ENCODE measurements at places on chromosomes 7 and 10. TPM values are rescaled to one million over a fixed set of nuclear protein-coding genes. Genes with fewer than 3 reads are reported as not detected.

GRCh38 chr7:101816595-101817470 is 593 bp upstream of the CUX1 start:
- peaks cover 12% of the 10 kb centered on the region for H3K4me1 ChIP-seq
- H3K27me3 ChIP-seq = peaks cover 34% of the 10 kb centered on the region
- DNase-seq = peak; percentile 55
- no peaks in the 10 kb centered on the region for H3K36me3 ChIP-seq

DNA sequence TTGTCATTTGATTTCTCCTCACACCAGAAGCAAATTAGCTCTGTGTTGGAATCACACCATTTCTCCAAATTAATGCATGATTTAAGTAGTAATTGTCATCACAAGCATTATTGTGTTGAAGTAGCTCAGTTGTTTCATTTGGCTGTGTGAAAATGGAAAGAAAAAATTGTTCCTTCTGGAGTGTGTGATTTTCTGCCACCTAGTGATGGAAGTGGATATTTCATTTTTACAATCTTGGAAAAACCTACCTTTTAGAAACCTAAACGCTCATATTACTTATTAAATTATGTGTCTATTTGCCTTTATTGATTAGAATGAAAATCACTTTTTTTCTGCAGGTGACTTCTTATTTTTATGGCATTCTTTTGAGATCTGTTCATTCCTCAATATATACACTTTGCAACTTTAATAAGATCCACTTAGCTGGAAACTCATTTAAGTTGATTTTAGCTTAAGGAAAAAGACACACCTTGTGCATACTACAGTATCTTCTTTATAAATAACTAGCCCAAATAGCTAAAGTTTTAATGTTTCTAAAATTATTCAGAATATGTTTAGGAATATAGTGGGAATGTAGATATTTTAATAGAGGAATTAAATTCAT is 50.0 kb downstream of the SRI start:
- no peak for DNase-seq
- no peaks in the 10 kb centered on the region for H3K4me1 ChIP-seq
- H3K27me3 ChIP-seq = no peaks in the 10 kb centered on the region
- H3K36me3 ChIP-seq = no peaks in the 10 kb centered on the region

GRCh38 chr7:20578257-20578771 is 37.2 kb upstream of the ABCB5 start:
- DNase-seq = no peak
- no peak overlapping the region for H3K27ac ChIP-seq
- H3K27me3 ChIP-seq = no peaks in the 10 kb centered on the region
- H3K4me1 ChIP-seq = no peaks in the 10 kb centered on the region
- no peaks in the 10 kb centered on the region for H3K36me3 ChIP-seq
- no peak overlapping the region for H3K4me3 ChIP-seq

GRCh38 chr7:30328381-30328780 is 44.0 kb downstream of the ZNRF2 start:
- no peak overlapping the region for H3K27ac ChIP-seq
- no peaks in the 10 kb centered on the region for H3K27me3 ChIP-seq
- H3K4me3 ChIP-seq = no peak overlapping the region

- H3K4me1 ChIP-seq = peaks cover 7% of the 10 kb centered on the region
- no peak overlapping the region for H3K4me3 ChIP-seq
- H3K27ac ChIP-seq = no peak overlapping the region
- peaks cover 35% of the 10 kb centered on the region for H3K27me3 ChIP-seq
These were observed 175.3 kb downstream of the RAPGEF5 start for GRCh38 chr7:22181663-22182062.

- DNase-seq = no peak
- H3K36me3 ChIP-seq = no peaks in the 10 kb centered on the region
- H3K27me3 ChIP-seq = no peaks in the 10 kb centered on the region
- no peak overlapping the region for H3K4me3 ChIP-seq
- no peaks in the 10 kb centered on the region for H3K4me1 ChIP-seq
These were observed 60.0 kb downstream of the DGKB start for GRCh38 chr7:14842523-14842922.

DNA sequence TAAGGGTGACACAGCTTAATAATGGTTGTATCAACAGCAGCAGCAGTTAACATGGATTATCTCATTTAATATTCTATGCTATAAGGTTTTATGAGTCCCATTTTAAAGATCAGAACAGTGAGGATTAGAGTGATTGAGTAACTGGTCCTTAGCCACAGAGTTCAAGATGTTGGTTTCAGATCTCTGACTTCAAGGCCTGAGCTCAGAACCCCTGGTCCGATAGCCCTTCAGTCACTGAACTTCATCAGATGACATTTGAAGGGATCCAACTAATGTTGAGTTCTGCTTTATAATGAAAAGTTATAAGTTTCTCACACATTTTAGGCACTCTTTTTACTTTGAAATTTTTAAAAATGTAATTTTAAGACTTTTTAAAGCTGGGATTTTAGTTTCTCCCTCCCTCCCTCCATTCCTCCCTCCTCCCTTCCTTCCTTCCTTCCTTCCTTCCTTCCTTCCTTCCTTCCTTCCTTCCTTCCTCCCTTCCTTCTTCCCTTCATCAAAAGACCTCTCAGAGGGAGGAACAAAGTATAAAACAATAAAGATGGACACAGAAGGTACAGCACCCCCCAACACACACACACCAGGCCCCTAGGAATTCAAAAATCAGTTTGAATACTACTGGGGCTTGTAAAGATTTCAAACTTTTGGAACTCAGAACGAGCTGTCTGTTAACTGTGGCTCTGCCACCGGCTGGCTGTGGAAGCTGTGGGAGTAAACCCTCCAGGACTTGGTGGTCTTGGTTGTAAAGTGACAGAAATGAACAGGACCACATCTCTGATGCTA is 206.9 kb upstream of the AGK start:
- no peaks in the 10 kb centered on the region for H3K4me1 ChIP-seq
- no peak for DNase-seq
- H3K27me3 ChIP-seq = peaks cover 8% of the 10 kb centered on the region
- H3K36me3 ChIP-seq = no peaks in the 10 kb centered on the region

- no peak overlapping the region for H3K4me3 ChIP-seq
- H3K27me3 ChIP-seq = no peaks in the 10 kb centered on the region
- H3K36me3 ChIP-seq = peaks cover 67% of the 10 kb centered on the region
- DNase-seq = no peak
- no peak overlapping the region for H3K27ac ChIP-seq
- peaks cover 22% of the 10 kb centered on the region for H3K4me1 ChIP-seq
These were observed 56.7 kb downstream of the BTAF1 start for GRCh38 chr10:91980319-91980718.

- no peak overlapping the region for H3K4me3 ChIP-seq
- DNase-seq = no peak
- H3K27ac ChIP-seq = no peak overlapping the region
These were observed 10.5 kb downstream of the PLXDC2 start for GRCh38 chr10:19826712-19827111.

GRCh38 chr10:75632805-75633462 is 201.5 kb downstream of the LRMDA start:
- no peaks in the 10 kb centered on the region for H3K36me3 ChIP-seq
- H3K4me1 ChIP-seq = no peaks in the 10 kb centered on the region
- H3K27me3 ChIP-seq = peaks cover 9% of the 10 kb centered on the region
- no peak for DNase-seq

- H3K36me3 ChIP-seq = no peaks in the 10 kb centered on the region
- H3K27ac ChIP-seq = no peak overlapping the region
- DNase-seq = no peak
- no peak overlapping the region for H3K4me3 ChIP-seq
- H3K27me3 ChIP-seq = peaks cover 3% of the 10 kb centered on the region
- no peaks in the 10 kb centered on the region for H3K4me1 ChIP-seq
These were observed 220.4 kb downstream of the DOCK4 start for GRCh38 chr7:111985798-111986197.

DNA sequence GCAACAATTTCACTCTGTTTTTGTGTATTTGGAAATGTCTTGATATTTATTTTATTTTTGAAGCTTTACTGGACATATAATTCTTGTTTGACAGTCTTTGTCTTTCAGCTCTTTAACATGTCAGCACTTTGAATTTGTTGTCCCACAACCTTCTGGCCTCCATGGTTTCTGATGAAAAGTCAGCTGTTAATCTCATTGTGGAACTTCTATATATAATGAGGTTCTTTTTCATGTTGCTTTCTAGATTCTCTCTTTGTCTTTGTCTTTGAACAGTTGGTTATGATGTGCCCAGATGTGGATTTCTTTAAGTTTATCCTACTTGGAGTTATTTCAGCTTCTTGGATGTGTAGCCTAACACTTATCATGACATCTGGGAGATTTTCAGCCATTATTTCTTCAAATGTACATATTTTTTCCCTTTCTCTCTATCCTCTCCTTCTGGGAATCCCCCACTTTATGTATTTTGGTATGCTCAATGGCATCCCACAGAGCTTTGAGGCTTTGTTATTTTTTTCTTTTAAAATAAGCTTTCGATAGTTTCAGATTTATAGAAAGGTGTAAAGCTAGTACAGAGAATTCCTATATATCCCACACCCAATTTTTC is 9.5 kb upstream of the LMTK2 start:
- no peak overlapping the region for H3K27ac ChIP-seq
- H3K4me1 ChIP-seq = no peaks in the 10 kb centered on the region
- no peak for DNase-seq
- H3K27me3 ChIP-seq = peaks cover 25% of the 10 kb centered on the region

- DNase-seq = no peak
- H3K27ac ChIP-seq = no peak overlapping the region
- H3K36me3 ChIP-seq = no peaks in the 10 kb centered on the region
- no peaks in the 10 kb centered on the region for H3K27me3 ChIP-seq
These were observed 77.0 kb downstream of the SLC25A13 start for GRCh38 chr7:96244992-96245292.

DNA sequence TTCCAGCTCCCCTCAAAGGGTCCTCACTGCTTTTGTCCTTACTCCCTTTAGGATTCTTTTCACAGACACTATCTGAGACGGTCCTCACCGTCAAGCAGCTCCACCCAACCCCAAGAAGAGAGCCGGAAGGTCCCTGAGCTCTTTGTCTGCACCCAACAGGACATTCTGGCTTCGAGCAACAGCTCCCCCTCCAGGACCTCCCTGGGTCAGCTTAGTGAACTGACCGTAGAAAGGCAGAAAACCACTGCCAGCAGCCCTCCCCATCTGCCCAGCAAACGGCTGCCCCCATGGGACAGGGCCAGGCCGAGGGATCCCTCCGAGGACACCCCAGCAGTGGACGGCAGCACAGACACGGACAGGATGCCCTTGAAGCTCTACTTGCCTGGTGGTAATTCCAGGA is 19.9 kb downstream of the MINDY4 start:
- H3K27me3 ChIP-seq = no peaks in the 10 kb centered on the region
- peaks cover 2% of the 10 kb centered on the region for H3K36me3 ChIP-seq
- DNase-seq = no peak

- H3K27me3 ChIP-seq = no peaks in the 10 kb centered on the region
- H3K4me1 ChIP-seq = no peaks in the 10 kb centered on the region
- H3K27ac ChIP-seq = no peak overlapping the region
- no peaks in the 10 kb centered on the region for H3K36me3 ChIP-seq
- H3K4me3 ChIP-seq = no peak overlapping the region
These were observed 458.6 kb downstream of the INHBA start for GRCh38 chr7:41244246-41244645.

DNA sequence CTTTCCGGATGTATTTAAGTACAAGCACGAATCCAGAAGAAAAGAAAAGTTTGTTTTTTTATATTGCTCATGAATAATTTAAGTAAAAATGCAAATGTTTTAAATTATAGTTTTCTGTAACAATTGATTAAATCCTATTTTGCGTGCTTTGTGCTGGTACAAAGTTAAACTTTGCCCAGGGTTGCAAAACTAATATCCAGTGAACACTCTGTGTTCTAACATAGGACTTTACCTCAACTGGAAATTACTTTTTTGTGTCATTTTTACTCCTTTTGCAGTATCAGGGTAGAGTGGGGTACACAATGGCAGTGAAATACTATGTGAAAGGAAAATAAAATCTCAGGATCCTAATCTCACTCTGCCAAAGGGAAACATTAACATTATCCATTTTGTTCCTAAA is 801.4 kb upstream of the MBL2 start:
- H3K36me3 ChIP-seq = no peaks in the 10 kb centered on the region
- no peak overlapping the region for H3K27ac ChIP-seq
- DNase-seq = no peak
- no peaks in the 10 kb centered on the region for H3K27me3 ChIP-seq

DNA sequence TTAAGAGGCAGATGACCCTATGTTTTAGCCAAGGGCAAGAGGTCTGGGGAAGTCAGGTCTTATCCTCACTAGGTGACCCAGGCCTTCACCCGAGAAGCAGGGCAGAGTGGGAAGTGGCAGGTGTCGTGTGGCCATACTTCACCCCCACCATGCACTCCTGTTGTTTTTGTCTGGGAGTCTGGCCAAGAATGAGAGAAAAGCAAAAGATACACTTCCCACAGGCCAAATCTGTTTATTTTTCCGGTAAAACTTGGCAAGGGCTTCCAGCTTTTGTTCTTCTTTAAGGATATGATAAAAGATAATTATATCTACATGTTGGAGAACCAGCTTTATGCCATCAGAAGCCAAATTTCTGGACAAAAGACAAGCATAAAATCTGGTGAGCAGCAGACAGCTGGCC is 137.4 kb upstream of the CDC14C start:
- H3K27me3 ChIP-seq = no peaks in the 10 kb centered on the region
- no peaks in the 10 kb centered on the region for H3K36me3 ChIP-seq
- no peak overlapping the region for H3K4me3 ChIP-seq
- no peaks in the 10 kb centered on the region for H3K4me1 ChIP-seq

DNA sequence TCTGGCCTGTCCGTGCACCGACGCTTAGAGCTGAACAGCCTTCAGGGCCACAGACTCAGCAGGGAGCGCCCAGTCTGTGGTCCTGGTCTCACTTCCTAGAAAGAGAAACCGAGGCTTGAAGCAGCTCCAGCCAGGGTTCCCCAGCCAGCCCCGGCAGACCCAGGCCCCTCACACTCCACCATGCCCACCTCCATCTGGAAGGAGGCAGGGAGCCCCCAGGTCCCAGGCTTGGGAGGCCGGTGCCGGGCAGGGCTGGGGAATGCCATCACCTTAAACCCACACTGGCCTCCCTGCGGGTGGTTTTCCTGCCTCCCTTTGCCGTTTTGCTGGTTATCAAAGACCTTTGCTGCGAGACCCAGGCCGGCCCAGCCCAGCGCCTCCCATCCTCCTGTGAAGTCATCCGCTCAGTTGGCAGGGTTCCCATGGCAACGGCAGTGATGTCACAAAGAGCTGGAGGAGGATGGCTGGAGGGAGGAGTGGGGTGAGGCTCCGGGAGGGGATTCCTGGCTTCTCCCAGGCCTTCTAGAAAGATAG is 24.0 kb downstream of the ELFN1 start:
- no peak overlapping the region for H3K27ac ChIP-seq
- no peaks in the 10 kb centered on the region for H3K4me1 ChIP-seq
- H3K27me3 ChIP-seq = no peaks in the 10 kb centered on the region
- H3K36me3 ChIP-seq = no peaks in the 10 kb centered on the region

GRCh38 chr7:91287371-91288084 is 23.3 kb downstream of the FZD1 start:
- no peaks in the 10 kb centered on the region for H3K4me1 ChIP-seq
- peaks cover 5% of the 10 kb centered on the region for H3K27me3 ChIP-seq
- DNase-seq = no peak

GRCh38 chr7:14858410-14858809 is 44.1 kb downstream of the DGKB start:
- no peaks in the 10 kb centered on the region for H3K4me1 ChIP-seq
- H3K4me3 ChIP-seq = no peak overlapping the region
- no peaks in the 10 kb centered on the region for H3K36me3 ChIP-seq
- no peak overlapping the region for H3K27ac ChIP-seq
- H3K27me3 ChIP-seq = no peaks in the 10 kb centered on the region

CASTOR2 gene
- 3.1 TPM for total RNA-seq

FAM131B gene
- 2.3 TPM for total RNA-seq

RELN gene
- total RNA-seq = not detected

HSPA14 gene
- total RNA-seq = 23.0 TPM
